T-helper 17 cell (primary cell): ENCODE measurements at places on chromosomes 5 and 9.

DNA sequence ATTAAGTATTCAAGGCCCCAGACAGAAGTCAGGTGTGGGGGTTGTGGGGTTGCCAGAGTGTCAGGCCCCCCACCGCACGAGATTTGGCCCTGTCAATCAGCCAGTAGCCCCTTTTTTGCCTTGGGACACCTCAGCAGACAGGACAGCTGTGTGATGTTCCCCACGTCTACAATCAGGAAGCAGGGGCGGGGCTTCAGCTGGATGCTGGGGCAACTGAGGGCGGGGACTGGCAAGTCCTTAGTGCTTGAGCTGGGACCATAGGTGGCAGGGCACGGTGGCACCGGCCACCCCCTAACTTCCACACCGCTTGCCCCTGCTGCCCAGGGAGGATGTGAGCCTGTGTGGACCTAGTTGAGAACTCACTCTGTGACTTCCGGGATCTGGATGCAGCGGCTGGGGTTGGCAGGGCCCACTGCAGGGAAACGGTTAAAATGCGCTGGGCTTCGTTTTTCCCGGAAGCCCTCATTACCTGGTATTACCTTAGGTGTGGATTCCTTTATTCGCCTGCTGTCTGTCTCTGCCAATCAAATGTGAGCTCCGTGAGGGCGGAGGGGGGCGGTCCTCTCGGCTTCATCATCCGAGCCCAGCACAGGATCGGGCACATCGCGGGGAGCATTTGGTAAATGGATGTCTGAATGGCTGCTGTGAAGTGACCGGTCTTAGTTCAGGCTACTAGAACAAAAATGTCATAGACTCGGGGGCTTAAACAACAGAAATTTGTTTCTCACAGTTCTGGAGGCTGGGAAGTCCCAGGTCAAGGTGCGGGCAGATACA, 7.5 kb upstream of the GTF3C5 start:
- H3K27me3 ChIP-seq: no peaks in the 10 kb centered on the region
- H3K4me3 ChIP-seq: no peak overlapping the region
- no peak overlapping the region for H3K27ac ChIP-seq
- H3K4me1 ChIP-seq: peaks cover 12% of the 10 kb centered on the region
- DNase-seq: peak; percentile 16
- no peaks in the 10 kb centered on the region for H3K36me3 ChIP-seq

GRCh38 chr5:82765765-82766164, 311.4 kb downstream of the TMEM167A start:
- H3K4me1 ChIP-seq: no peaks in the 10 kb centered on the region
- H3K27me3 ChIP-seq: no peaks in the 10 kb centered on the region
- DNase-seq: no peak

DNA sequence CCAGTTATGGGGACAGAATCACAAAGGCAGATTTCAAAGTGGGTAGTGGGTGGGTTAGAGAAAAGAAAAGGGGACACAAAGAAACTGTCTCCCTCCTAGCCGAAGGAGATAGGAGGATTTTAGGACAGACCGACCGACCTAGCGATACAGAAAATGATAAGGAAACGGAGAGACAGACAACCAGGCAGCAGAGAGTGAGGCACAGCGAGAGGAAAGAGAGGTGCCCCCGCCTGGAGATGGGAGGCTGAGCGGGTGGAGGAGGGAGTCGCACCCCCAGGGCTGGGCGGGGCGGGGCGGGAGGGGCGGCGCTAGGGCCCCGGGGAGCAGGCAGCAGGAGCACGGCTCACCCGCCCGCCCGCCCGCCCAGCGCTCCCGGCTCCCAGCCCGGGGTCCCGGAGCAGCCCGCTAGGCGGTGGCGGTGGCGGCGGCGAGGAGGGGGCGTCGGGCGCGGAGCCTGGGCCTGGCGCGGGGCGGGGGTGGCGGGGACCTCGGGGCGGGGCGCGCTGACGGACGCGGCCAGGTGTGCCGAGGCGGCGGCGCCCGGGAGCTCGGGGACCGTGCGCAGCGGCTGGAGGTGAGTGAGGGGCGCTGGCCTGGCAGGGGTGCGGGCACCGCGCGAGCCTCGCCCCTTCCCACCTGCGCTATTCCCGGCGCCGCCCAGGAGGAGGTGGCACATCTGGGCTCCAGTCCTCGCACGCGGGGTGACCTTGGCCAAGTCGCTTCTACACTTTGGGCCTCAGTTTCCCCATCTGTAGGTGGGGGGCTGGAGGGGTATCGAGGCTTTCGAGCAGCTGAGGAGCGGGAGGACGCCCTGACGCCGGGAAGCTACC, 15.9 kb upstream of the SYNPO start:
- DNase-seq: no peak
- H3K4me3 ChIP-seq: peak overlapping the region; percentile 92
- peak overlapping the region; percentile 57 for H3K27ac ChIP-seq
- peaks cover 18% of the 10 kb centered on the region for H3K4me1 ChIP-seq
- peaks cover 33% of the 10 kb centered on the region for H3K27me3 ChIP-seq

DNA sequence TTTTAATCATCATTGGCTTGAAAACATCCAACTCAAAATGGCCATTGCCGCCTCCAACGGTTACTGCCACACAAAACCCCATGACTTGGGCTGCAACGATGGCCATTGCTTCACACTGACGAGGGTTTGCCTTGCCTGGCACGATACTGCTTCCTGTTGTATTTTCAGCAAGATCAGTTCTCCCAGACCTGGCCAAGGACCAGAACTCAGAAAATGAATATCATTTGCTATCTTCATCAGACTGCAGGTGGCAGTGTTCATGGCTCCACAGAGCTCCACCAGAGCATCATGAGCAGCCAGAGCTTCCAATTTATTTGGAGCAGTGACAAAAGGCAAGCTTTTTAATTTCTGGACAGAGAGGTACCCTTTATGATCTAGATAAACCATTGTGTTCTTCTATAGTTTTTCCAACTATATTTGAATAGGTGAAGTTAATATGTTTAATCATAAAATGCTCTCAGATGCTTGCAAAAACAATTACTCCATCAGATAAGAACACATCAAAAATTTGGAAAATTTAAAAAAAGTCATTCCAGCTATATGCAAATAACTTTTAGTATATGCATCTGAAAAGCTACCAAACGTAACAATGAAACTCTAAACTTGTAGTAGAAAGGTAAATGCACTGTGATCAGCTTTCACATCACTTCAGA, 10.4 kb downstream of the AMACR start:
- no peak overlapping the region for H3K4me3 ChIP-seq
- no peak overlapping the region for H3K27ac ChIP-seq
- no peaks in the 10 kb centered on the region for H3K27me3 ChIP-seq
- peaks cover 8% of the 10 kb centered on the region for H3K36me3 ChIP-seq
- no peak for DNase-seq

DNA sequence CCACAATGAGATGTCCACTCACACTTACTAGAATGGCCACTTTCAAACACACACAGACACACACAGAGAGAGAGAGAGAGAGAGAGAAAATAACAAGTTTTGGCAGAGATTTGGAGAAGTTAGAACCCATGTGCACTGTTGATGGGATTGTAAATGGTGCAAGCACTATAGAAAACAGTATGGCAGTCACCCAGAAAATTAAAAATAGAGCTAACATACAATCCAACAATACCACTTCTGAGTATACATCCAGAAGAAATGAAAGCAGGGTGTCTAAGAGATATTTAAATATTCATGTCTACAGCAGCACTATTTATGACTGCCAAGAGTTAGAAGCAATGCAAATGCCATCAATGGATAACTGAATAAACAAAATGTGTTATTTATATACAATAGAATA, 359.9 kb upstream of the COX7C start:
- no peak overlapping the region for H3K27ac ChIP-seq
- no peaks in the 10 kb centered on the region for H3K36me3 ChIP-seq
- no peaks in the 10 kb centered on the region for H3K4me1 ChIP-seq
- DNase-seq: no peak
- no peaks in the 10 kb centered on the region for H3K27me3 ChIP-seq

GRCh38 chr5:25991639-25992038, 1046.7 kb downstream of the CDH9 start:
- no peaks in the 10 kb centered on the region for H3K4me1 ChIP-seq
- H3K4me3 ChIP-seq: no peak overlapping the region
- DNase-seq: no peak
- no peak overlapping the region for H3K27ac ChIP-seq

- H3K4me1 ChIP-seq: no peaks in the 10 kb centered on the region
- no peaks in the 10 kb centered on the region for H3K36me3 ChIP-seq
- H3K27ac ChIP-seq: no peak overlapping the region
- no peak for DNase-seq
- H3K27me3 ChIP-seq: no peaks in the 10 kb centered on the region
Measured at GRCh38 chr5:21918451-21918850, 934.7 kb downstream of the CDH12 start.

DNA sequence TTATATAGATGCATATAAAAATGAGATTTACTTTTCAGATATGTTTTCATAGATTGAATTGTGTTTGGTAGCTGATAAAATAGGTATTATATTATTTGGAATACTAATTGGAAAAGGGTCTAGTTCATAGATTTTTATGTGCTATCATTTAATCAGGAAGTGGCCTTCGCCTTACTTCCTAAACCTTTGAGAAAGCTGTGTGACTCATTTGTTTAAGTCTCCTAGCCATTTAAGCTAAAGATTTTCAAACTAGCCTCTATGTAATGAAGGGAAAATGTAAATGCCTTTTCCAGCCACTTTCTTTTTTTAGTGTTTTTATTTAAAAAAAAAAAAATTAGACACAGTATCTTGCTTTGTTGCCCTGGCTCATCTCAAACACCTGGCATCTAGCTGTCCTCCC, 97.5 kb downstream of the DMXL1 start:
- no peak for DNase-seq
- peaks cover 8% of the 10 kb centered on the region for H3K36me3 ChIP-seq
- peak overlapping the region; percentile 77 for H3K27ac ChIP-seq
- peak overlapping the region; percentile 25 for H3K4me3 ChIP-seq
- H3K27me3 ChIP-seq: no peaks in the 10 kb centered on the region
- peaks cover 3% of the 10 kb centered on the region for H3K4me1 ChIP-seq

DNA sequence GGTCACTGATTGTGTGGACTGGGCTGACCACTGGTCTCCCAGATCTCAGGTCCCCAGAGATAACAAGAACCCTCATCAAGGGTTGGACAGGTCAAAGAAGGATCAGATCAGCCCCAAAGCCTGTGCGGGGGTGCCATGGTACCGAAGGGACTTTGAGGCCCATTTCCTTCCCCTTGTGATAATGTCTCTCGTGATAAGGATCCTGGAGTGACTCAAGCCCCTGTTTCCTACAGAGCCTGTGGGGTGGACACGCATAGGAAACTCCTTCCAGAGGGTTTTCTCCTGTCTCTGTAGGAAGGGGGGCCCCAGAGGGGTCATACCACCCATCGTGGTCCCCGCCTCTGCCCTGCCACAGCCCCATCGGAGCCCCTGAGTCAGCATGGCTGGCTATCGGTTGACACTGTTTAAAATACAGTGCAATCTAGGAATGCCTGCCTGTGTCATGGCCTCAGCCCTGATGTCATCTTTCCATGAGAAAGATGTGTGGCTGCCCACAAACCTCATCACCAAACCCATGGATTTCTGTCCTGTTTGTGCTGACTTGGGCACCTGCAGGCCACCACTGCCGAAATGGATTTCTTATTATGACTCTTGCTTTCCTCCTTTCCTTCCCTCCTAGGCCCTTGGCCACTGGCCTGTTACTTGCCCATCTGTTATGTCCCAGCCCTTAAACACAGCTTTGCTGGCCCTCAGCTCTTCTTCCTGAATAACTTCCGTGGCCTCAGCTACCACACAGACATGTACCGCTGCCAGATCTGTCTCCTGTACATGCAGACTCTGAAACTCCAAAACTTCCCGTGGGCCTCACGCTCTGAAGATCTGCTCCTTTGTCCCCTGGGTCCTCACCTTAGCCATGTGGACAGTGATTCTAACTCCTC, 2.9 kb upstream of the CSF2 start:
- peak overlapping the region; percentile 37 for H3K27ac ChIP-seq
- peaks cover 38% of the 10 kb centered on the region for H3K4me1 ChIP-seq
- no peak for DNase-seq
- no peaks in the 10 kb centered on the region for H3K27me3 ChIP-seq
- H3K4me3 ChIP-seq: peak overlapping the region; percentile 32

DNA sequence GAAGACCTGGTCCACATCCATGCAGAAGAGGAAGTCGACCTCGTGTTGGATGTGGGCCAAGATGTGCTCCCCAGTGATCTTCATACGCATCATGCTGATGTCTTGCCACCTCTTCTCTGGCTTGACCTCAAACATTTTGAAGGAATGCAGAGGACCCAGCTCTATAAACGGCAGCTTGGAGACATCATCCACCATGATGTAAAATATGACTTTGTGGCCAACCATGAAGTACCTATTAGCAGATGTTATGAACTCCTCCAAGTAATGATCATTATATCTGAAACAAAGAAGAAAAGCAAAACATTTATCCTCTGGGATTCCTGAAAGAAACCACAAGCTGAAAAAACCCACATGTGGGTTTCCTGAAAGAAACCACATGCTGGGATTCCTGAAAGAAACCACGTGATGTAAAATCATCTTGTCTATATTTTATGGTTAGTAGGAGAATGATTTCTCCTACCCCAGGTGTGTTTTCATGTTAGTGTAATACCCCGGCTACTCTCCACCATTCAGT, 52.3 kb downstream of the GGTA1 start:
- H3K36me3 ChIP-seq: no peaks in the 10 kb centered on the region
- H3K27me3 ChIP-seq: peaks cover 64% of the 10 kb centered on the region
- H3K27ac ChIP-seq: no peak overlapping the region

GRCh38 chr9:125397736-125398135, 136.1 kb downstream of the GAPVD1 start:
- no peaks in the 10 kb centered on the region for H3K27me3 ChIP-seq
- H3K36me3 ChIP-seq: no peaks in the 10 kb centered on the region
- no peak overlapping the region for H3K27ac ChIP-seq
- no peaks in the 10 kb centered on the region for H3K4me1 ChIP-seq

DNA sequence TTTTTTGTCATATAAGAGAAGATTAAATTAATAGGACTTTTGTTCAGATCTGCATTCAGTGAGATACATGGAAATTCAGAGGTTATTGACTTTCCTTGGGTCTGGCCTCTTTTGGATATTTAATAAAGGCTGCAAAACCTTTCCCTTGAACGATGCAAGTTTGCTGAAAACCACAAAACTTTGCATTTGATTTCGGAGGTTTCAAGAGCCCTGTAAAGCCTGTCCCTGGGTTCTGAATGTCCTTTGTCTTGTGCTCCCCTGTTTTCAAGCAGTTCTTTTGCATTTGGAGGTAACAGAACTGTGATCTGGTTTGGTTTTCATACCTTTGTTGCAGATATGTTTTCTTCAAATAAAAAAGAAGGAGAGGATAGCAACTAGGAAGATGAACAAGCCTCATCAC, 188.1 kb upstream of the DMRT1 start:
- H3K4me3 ChIP-seq: no peak overlapping the region
- H3K27ac ChIP-seq: no peak overlapping the region

GRCh38 chr5:151381899-151382298, 34.5 kb upstream of the SLC36A2 start:
- H3K4me1 ChIP-seq: no peaks in the 10 kb centered on the region
- H3K27ac ChIP-seq: no peak overlapping the region
- H3K4me3 ChIP-seq: no peak overlapping the region
- peaks cover 3% of the 10 kb centered on the region for H3K36me3 ChIP-seq
- H3K27me3 ChIP-seq: peaks cover 32% of the 10 kb centered on the region
- DNase-seq: no peak

DNA sequence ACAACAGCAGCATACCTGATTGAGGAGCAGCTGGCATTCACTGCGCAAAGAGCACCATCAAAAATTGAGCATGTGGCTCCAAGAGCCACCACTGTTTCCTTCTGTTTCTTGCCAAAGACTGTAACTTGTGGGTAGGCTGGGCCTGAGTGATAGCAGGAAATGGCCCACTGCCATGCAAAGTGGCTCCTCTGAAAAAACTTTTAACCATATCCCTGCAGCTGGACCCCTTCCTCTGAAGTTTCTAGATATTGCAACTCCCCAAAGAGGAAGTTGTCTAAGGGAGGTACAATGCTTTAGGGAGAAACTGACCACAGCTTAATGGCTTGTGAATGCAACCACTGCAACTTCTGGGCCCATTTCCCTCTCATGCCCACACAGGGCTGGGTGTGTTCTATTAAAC, 355.4 kb upstream of the PDE4D start:
- no peak overlapping the region for H3K27ac ChIP-seq
- H3K36me3 ChIP-seq: no peaks in the 10 kb centered on the region
- no peak overlapping the region for H3K4me3 ChIP-seq
- no peaks in the 10 kb centered on the region for H3K4me1 ChIP-seq
